ENCODE measurements at places on chromosomes 16 and 17.

DNA sequence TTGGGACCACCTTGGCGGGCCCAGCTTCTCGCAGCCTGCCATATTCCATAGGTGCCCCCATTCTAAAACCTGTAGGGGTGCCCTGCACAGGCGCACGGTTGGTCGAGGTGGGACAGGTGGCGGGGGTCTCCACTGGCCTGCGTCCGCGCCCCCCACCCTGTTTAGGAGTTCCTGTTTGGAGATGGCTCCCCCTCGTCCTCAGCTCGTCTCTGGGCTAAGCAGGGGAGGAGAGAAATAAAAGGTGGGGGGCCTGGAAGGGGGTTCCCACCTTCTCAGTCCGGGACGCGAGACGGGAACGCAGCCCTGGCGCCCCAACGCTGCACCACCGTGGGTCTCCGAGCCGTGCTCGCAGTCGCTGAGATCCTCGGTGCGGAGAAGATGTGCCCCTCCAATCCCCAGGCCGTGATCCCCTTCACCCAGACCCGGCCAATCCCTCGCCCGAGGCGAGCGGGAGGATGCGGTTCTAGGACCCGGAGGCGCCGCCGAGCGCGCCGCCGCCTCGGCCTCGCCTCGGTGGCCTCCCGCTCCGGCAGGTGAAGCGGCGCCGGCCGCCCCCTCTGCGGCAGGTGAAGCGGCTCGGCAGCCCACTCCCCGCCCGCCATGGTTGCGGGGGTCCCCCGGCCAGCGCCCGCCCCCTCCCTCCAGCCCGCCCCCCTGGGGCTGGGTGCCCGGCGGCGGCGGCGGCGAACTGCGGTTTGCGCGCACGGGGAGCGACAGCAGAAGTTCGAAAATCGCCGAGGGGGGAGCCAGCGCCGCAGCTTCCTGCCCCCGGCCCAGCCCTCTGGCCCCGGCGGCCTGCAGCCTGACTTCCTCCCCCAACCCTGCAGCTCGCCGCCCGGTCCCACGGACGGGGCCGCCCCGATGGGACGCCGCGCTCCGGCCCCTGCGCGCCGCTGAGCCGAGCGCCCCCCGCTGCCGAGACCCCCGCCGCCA, at the start of gene FMNL1:
Gene FMNL1, plus strand, starts transcription at position 805 of the 933 bp plus-strand sequence. CDS start 240 bp downstream, outside the sequence.
- DNase-seq = peak; percentile 86

GRCh38 chr16:4347010-4347409, 4.1 kb downstream of the PAM16 start:
- DNase-seq = no peak

- no peak for DNase-seq
Observed at GRCh38 chr16:47815655-47816054, 340.1 kb downstream of the ABCC12 start.

DNA sequence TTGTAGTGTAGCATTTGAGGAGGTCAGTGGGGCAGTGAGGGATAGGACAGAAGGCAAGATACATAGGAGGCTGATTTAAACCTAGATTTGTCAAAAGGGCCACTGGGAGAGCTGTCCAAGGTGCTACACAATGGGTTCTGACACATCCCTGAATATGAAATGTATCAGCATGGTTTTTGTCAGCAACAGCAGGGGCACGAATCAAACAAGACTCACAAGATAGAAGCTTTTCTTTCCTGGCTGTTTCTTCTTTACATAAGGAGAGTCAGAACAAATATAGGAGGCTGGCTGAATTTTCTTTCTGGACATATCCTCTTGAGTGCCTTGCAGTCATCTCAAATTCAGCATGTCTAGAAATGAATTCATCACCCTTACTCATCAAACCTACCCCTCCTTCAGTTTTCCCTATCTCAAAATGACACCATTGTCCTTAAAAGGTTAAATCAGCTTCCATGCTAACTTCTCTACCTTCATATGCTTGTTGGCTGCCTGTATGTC, 130.5 kb downstream of the NPIPB5 start:
- DNase-seq = peak; percentile 31

DNA sequence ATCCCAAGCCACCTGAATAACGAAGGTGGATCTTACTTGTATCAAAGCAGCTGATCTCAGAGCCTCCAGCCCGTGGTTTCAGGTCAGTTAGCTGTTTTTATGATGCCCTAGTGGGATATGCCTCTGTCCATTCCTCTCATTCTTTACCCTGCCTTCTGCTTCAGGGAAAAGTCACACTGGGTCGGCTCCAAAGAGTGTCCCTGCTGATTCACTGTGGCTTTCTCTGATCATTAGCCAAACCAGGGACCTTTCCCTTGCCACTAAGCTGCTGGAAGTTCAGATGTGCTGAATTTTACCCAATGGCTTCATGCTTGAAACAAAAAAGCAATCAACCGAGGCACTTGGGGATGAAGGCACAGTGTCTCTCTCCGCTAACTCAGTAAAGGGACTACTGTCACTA, 170.2 kb upstream of the SALL1 start:
- no peak for DNase-seq

GRCh38 chr17:61862105-61862574, 1.2 kb downstream of the BRIP1 start:
- no peak for DNase-seq

DNA sequence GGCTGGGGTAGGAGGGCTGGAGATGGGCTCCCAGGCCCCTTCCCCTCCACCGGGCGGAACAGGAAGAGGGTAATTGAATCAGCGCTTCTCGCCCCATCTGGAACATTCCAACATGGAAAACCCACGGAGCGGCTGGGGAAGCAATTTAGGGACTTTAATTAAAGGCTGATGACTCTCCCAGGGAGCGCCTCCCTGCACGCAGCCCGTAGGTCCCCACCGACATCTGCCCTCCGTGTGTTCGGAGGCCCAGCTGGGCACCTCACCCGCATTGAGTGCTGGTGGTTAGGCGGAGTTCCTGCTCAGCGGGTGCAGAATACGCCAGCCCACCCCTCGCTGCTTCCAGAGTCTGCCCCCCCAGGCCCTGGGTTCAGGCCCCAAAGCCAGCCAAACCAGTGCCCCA, 10.0 kb downstream of the HS3ST6 start:
- no peak for DNase-seq

GRCh38 chr16:55411231-55411630, 67.8 kb upstream of the MMP2 start:
- no peak for DNase-seq

DNA sequence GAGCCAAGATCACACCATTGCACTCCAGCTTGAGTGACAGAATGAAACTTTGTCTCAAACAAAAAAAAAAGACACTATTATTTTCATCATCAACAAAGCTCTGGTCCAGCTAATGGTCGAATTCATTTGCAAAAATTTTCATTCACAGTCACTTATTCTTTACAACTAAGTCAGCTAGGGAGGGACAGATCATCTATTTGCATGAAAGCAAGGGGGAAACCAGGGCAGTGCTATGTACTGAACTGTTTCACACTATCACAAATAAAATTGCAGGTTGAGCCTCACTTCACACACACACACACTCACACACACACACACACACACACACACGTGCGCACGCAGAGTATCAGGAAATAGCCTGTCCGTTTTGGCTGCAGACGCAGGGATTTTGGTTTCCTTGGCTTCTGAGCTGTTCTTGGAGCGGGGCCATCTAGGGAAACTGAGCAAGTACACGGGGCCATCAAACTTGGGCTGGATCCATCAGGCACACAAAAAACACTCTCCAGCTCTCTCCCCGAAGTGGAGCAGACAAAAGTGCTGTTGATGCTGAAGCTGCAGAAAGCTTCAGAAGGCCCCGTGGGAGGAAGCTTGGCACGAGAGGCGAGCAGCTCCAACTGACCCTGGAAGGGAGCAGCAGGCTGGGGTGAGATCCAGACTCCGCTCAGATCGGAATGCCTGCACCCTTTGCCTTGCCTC, 44.3 kb upstream of the HELZ start:
- DNase-seq = peak; percentile 11

DNA sequence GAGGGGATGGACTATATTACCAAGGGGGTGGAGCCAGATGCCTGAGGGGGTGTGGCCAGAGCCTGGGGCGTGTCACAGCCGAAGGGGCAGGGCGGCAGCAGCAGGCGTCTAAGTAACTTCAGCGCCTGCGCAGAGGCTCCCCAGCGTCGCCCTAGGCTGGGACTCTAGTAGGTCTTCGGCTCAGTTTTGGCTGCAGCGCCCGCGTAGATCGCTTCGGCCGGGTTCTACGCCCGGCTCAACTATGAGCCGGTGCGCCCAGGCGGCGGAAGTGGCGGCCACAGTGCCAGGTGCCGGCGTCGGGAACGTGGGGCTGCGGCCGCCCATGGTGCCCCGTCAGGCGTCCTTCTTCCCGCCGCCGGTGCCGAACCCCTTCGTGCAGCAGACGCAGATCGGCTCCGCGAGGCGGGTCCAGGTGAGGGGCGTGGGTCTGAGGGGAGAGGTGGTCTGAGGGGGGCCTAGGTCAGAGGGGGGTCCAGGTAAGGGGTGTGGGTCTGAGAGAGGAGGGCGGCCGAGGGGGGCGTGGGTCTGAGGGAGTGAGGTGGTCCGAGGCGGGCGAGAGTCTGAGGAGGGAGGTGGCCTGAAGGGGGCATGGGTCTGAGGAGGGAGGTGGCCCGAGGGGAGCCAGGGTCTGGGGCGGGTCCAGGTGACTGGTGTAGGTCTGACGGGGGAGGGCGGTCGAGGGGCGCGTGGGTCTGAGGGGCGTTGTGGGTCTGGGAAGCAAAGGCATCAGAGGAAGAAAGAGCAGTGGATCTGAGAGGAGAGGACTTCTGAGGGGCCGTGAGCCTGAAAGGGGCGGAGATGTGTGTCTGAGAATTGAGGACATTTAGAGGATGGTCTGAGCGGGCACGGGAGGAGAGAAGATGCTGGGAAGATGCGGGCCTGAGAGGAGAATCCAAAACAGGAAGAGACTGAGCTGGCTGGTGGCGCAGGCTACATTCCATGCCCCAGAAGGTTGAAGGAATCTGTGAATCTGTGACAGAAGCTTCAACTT, at the start of gene LPCAT2:
Gene LPCAT2, plus strand, starts transcription at position 132 of the 991 bp plus-strand sequence. Its CDS starts 110 bp downstream, at position 242.
- peak; percentile 89 for DNase-seq

DNA sequence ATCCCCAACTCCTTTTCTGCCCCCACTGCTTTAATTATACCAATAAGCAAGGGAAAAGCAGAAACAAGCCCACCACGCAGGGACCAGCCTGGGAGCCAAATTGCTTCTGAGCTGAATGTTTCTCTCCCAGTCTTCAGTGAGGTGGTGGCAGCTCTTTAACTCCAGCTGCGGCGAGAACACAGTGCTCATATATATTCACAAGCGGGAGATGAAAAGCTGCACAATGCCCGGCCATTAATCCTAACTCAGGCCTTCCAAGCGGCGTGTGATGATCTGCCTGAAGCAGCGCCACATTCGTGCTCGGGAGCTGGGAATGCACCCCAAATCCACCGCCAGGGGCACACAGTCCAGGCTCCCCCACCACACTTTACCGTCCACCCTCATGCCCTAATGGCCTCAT, 203.7 kb upstream of the SDK2 start:
- DNase-seq = no peak

DNA sequence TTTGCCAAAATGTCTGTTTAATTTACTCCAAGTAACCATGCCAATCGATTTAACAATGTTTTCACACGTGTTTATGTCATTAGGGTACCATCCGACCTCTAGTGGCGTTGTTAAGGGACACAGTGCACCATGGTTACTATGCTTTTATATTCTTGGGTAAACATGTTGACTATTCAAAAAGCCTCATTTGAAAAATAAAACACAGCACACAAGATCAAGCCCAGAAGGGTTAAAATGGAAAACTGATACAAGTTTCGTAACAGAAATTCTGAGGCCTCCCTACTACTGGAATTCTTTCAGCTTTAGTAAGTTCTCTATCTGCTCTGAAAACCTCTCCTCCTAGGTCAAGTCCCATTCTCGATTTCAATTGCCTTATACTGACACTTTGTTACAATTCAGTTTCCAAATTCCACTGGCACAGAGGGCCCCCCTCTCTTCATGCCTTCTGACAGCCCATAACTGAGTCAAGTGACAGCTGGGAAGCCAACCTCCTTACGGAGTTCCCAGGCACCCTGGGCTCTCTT, 2.1 kb downstream of the CFAP20 start:
- peak; percentile 94 for DNase-seq

- DNase-seq = no peak
Observed at GRCh38 chr17:74130276-74130675, 73.2 kb upstream of the RPL38 start.

- DNase-seq = no peak
Observed at GRCh38 chr17:30524847-30525246, 47.6 kb downstream of the GOSR1 start.

All from common myeloid progenitor, CD34-positive (primary cell).